Stimulated activated naive B cell treated with anti-CD40 and anti-IgM and Interleukin-4, amounts not matched to agents 10 μg/mL and 1 μg/mL and 100 μg/mL, for 72 hours (primary cell): ENCODE measurements at places on chromosomes 1 and 21.

DNA sequence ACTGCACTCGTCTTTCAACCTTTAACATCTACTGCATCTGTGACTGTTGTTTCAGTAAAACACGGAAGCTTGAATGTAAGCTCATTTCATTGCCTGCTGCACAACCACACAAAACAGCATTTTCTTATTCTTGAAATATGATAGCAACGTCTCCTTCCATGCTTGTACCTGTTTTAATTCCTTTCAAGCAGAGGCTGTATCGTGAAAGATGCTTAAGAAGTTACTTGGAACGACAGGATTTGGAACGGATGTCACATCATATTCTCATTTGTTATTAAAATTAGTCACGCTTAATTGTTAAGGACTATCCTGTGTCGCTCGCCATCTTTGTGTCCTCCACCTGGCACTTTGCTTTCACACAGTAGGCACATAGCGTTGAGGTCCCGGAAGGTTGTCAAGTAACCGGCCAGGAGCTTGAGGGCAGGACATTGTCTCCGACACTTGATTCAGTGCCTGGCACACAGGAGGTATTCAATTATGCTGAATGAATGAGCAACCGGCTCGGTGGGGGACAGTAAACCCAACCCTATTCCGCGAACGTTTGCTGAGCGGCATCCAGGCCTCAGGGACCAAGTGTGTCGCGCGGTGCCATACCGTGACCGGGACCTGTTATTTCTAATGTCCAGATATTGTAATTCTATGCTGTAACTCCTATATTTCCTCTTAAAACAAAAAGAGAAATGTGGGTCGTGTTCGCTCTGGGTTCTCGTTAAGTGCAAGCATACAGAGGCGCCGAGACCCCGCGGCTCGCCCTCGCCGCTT, 499 bp upstream of the SH3GLB1 start:
- no peak for DNase-seq
- H3K4me3 ChIP-seq: peak overlapping the region; percentile 93
- H3K36me3 ChIP-seq: peaks cover 10% of the 10 kb centered on the region
- peak overlapping the region; percentile 97 for H3K27ac ChIP-seq
- peaks cover 30% of the 10 kb centered on the region for H3K4me1 ChIP-seq
- H3K27me3 ChIP-seq: no peaks in the 10 kb centered on the region

- no peak for DNase-seq
- H3K27me3 ChIP-seq: peaks cover 31% of the 10 kb centered on the region
- H3K36me3 ChIP-seq: peaks cover 2% of the 10 kb centered on the region
- no peak overlapping the region for H3K27ac ChIP-seq
- no peak overlapping the region for H3K4me3 ChIP-seq
- H3K4me1 ChIP-seq: peaks cover 17% of the 10 kb centered on the region
These were observed 1.7 kb upstream of the PBX1 start for GRCh38 chr1:164557270-164557669.

GRCh38 chr21:45327441-45328197, 39.9 kb upstream of the POFUT2 start:
- peaks cover 17% of the 10 kb centered on the region for H3K4me1 ChIP-seq
- peaks cover 41% of the 10 kb centered on the region for H3K27me3 ChIP-seq
- no peak overlapping the region for H3K27ac ChIP-seq
- H3K36me3 ChIP-seq: no peaks in the 10 kb centered on the region
- H3K4me3 ChIP-seq: no peak overlapping the region
- no peak for DNase-seq

DNA sequence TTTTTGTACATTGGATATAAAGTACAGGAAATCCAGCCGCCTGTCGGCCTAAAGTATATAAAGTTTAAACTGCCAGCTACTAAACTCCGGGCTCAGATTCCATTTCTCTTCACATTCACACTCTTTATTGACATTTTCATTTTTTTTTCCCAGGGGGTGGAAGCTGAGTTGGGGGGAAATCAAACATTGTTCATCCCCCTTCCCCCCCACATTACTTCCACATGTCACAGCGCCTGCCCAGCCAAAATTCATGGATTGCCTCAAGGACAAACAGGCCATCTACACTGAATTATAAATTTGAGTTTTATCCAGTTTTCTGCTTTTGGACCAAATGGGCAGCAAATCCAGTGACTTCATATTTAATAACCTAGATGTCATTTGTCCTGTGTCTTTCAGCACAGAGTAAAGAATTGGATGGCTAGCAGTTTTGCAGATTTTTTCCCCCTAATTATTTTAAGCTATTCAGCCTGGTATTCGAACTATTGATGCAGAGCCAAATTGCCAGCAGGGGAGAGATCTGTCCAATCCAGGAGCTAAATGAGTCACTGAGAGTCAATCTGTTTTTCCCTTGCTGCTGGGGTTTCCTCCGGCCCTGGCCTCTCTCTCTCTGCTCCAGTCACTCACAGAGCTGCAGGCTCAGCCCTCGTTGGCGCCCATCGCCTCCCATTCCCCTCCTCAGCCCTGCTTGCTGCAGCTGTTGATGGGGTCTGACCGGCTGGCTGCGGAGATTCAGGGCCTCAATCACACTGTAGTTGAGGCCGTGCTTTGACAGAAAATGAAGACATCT, 98.0 kb downstream of the LMO4 start:
- H3K27me3 ChIP-seq: no peaks in the 10 kb centered on the region
- no peaks in the 10 kb centered on the region for H3K36me3 ChIP-seq
- H3K4me1 ChIP-seq: no peaks in the 10 kb centered on the region
- no peak for DNase-seq
- H3K27ac ChIP-seq: no peak overlapping the region

- no peak for DNase-seq
- no peaks in the 10 kb centered on the region for H3K4me1 ChIP-seq
- no peak overlapping the region for H3K27ac ChIP-seq
- H3K27me3 ChIP-seq: peaks cover 31% of the 10 kb centered on the region
These were observed 140.6 kb upstream of the GRIK3 start for GRCh38 chr1:37174876-37175275.

GRCh38 chr1:33118274-33118673, 37.3 kb downstream of the AZIN2 start:
- peaks cover 3% of the 10 kb centered on the region for H3K36me3 ChIP-seq
- no peak overlapping the region for H3K27ac ChIP-seq
- DNase-seq: no peak
- no peak overlapping the region for H3K4me3 ChIP-seq

DNA sequence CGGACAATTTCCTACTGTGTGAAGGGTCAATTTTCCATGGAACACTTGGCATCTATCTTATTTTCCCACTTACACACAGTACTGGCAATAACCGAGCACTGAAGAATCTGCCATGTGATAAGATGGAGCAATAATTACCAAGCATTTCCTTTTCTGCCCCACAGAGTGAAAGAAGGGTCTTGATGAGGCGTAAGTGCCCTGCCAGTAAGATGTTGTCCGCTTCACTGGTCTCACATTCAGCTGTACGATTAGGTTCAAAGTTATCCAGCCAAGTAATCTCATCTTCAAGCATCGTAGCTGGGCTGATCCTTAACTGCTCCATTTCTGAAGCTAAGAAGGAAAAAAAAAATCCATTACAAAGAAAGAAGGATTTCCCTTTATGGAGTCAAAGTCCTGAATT, 67.8 kb downstream of the PCSK9 start:
- H3K4me1 ChIP-seq: no peaks in the 10 kb centered on the region
- no peak overlapping the region for H3K27ac ChIP-seq
- H3K36me3 ChIP-seq: peaks cover 57% of the 10 kb centered on the region

DNA sequence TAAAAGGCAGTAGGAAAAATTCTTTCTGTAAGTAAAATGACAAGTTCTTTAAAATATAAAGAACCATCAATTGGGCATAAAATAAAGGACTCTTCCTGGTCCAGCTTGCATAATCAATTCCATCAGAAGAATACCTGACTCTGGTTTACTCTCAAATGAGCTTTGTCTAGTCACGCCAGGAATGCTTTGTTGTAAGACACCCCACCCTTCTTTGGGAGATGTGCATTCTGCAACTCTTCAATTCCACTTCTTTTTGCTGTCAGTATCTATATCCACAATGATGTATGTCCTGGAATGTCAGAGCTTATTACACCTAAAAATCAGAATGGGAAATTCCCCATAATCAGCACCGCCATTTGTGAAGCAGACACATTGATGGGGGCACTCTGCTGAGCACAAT, 76.1 kb downstream of the PTPN14 start:
- H3K4me1 ChIP-seq: no peaks in the 10 kb centered on the region
- H3K4me3 ChIP-seq: no peak overlapping the region
- H3K27me3 ChIP-seq: peaks cover 13% of the 10 kb centered on the region
- DNase-seq: no peak
- H3K36me3 ChIP-seq: no peaks in the 10 kb centered on the region
- H3K27ac ChIP-seq: no peak overlapping the region

GRCh38 chr1:74767490-74767889, 34.5 kb downstream of the TYW3 start:
- no peak overlapping the region for H3K4me3 ChIP-seq
- H3K27ac ChIP-seq: no peak overlapping the region
- H3K4me1 ChIP-seq: no peaks in the 10 kb centered on the region
- H3K27me3 ChIP-seq: no peaks in the 10 kb centered on the region
- DNase-seq: no peak

GRCh38 chr1:64513545-64513944, 43.6 kb downstream of the CACHD1 start:
- no peaks in the 10 kb centered on the region for H3K27me3 ChIP-seq
- no peak for DNase-seq
- H3K4me1 ChIP-seq: peaks cover 8% of the 10 kb centered on the region
- no peak overlapping the region for H3K4me3 ChIP-seq

DNA sequence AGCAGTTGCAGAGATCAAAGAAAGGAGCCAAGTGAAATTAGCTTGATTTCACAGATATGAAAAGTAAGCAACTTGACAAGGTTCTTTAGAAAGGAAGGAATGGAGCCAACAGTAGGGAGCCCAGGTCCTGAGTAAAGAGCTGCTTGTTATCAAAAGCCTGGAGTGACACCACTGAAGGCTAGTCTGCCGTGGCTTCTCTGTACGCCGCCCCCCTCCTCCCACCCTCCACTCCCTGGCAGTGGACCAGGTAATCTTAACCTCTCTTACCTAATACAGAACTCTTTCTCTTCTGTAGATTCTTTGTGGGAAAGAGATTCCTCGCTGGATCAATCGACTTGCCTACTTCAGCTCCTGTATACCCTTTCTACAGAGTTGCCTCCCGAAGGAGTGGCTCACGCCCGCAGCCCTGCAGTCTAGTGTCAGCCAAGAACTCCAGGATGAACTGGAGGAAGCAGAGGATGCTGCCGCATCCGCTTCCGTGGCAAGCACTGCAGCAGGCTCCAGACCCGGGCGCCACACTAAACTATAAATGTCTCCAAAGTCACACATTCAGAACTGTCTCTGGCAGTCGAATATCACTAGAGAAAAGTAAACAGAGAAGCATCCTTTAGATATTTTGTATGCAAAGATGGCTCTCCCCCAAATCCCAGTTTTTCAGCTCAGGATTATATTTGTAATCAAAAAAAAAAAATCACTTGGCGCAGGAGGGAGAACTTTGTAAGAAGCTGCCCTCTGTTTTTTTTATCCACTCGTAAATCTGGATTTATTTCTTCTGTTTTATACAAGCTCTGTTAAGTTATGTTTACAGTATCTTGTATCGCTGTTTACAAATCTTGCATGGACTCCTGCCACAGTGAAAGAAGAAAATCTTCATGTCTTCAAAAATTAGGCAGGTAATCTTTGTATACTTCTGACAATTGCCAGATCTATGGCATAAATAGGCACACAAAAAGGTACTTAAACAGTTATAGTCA, 52.6 kb downstream of the DESI2 start:
- peaks cover 25% of the 10 kb centered on the region for H3K36me3 ChIP-seq
- DNase-seq: no peak
- no peak overlapping the region for H3K4me3 ChIP-seq
- H3K27ac ChIP-seq: no peak overlapping the region
- H3K4me1 ChIP-seq: no peaks in the 10 kb centered on the region

DNA sequence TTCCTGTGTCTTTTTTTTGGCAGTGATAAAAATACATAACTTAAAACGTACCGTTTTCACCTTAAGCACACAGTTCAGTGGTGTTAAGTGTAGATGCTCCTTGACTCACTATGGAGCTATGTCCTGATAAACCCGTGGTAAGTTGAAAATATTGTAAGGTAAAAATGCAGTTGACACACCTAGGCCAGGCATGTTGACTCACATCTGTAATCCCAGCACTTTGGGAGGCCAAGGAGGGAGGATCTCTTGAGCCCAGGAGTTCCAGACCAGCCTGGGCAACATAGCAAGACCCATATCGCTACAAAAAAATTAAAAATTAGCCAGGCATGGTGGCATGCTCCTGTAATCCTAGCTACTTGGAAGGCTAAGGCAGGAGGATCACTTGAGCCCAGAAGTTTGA, 73.6 kb upstream of the COG2 start:
- H3K27me3 ChIP-seq: peaks cover 30% of the 10 kb centered on the region
- H3K27ac ChIP-seq: no peak overlapping the region
- DNase-seq: no peak

DNA sequence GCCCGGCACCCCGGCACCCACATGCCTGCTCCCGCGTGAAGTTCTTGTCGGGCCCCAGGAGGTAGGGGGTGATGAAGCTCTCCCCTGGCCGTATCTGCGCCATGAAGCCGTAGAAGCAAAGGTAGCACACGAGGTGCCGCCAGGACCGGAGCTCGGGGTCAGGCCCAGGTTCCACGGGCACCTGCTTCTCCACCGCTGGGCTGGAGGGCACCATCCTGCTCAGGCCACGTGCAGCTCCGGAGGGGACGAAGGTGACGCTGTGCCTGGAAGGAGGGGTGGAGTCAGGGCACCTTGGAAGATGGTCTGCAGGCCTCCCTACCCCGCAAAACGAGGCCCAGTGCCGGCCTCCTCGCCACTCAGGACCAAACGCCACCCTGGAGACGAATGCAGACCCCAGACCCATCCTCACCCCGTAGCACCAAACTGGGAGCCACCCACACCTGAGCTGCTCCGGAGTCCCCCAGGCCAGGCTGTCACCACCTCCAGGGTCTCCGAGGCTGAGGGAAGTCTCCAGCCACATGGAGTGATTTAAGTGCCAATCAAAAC, 4.4 kb downstream of the SLC19A1 start:
- H3K4me3 ChIP-seq: no peak overlapping the region
- peaks cover 25% of the 10 kb centered on the region for H3K4me1 ChIP-seq
- no peaks in the 10 kb centered on the region for H3K27me3 ChIP-seq

GRCh38 chr1:111756124-111756513, 418 bp downstream of the DDX20 start:
- H3K4me3 ChIP-seq: peak overlapping the region; percentile 85
- H3K4me1 ChIP-seq: peaks cover 16% of the 10 kb centered on the region
- H3K27ac ChIP-seq: peak overlapping the region; percentile 98
- no peaks in the 10 kb centered on the region for H3K27me3 ChIP-seq
- DNase-seq: no peak
- peaks cover 20% of the 10 kb centered on the region for H3K36me3 ChIP-seq

DNA sequence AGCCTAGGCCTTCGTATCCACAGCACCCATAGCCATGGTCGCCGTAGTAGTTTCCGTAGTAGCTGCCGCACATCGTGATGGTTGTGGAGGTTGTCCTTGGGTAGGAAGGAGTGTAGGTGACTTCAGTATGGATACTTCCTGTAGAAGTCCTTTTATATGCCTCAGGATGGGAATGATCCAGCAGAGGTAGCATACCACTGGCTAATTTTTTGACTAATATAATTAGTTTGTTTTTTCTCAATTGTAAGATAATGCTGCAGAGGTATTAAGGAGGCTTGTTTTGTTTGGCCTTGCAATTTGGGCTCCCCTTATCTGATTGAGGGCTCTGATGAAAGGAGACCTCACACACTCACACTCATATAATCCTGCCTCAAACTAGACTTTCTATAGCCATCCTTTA, at the start of gene KRTAP6-2:
KRTAP6-2 (minus strand) TSS at position 101 of the 400 bp plus-strand sequence; CDS start at position 73, 28 bp downstream.
- H3K27me3 ChIP-seq: no peaks in the 10 kb centered on the region
- H3K36me3 ChIP-seq: no peaks in the 10 kb centered on the region
- no peaks in the 10 kb centered on the region for H3K4me1 ChIP-seq
- no peak for DNase-seq
- no peak within 1 kb of the TSS for H3K4me3 ChIP-seq

GRCh38 chr1:113904293-113904673, 316 bp downstream of the AP4B1 start:
- peak overlapping the region; percentile 93 for H3K4me3 ChIP-seq
- DNase-seq: no peak
- peaks cover 40% of the 10 kb centered on the region for H3K4me1 ChIP-seq
- H3K36me3 ChIP-seq: peaks cover 36% of the 10 kb centered on the region
- H3K27me3 ChIP-seq: no peaks in the 10 kb centered on the region
